ENCODE measurements at places on chromosomes 3 and 15.

DNA sequence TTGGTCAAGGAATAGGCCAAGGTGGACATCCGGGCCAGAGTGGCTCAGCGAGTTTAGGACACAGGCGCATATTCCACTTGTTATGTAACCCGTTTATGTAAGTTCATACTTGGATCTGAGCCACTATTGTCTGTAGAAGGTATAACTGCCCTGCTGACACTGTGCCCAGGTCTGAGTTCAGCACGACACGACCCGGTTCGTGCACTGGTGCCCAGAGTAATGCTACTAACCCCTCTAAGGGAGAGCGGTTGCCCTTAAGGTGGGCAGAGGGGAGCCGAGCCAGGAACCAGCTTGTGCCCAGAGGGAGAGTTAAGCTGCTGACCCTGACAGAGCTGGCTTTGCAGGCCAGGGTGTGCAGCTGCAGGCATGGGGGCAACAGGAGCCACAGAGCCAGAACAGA is 1.9 kb upstream of the ULK4 start:
- no peak for DNase-seq

- no peak for DNase-seq
Measured at GRCh38 chr3:30473374-30474051, 132.9 kb upstream of the TGFBR2 start.

DNA sequence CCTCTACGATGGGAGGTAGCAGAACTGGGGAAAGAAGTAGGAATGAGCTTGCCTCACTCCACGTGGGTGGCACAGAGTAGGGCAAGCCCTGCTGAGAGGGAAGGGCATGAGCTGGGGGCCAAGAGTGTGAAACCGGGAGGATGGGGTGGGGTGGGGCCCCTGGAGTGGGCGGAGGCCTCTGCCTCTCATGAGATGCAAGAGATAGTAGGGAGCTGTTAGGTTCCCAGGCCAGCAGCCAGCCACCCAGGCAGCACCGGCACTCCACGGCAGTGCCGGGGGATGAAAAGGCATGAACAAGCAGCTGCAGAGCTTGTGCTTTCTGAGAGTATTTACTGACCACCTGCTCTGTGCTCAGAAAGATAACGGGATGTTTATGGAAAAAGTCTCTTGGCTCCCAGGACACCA is 24.4 kb upstream of the PLA2G4E start:
- no peak for DNase-seq

- no peak for DNase-seq
Measured at GRCh38 chr3:140204271-140204984, 269.4 kb downstream of the CLSTN2 start.

GRCh38 chr3:67602816-67603215 is 51.6 kb downstream of the SUCLG2 start:
- DNase-seq, result no peak

DNA sequence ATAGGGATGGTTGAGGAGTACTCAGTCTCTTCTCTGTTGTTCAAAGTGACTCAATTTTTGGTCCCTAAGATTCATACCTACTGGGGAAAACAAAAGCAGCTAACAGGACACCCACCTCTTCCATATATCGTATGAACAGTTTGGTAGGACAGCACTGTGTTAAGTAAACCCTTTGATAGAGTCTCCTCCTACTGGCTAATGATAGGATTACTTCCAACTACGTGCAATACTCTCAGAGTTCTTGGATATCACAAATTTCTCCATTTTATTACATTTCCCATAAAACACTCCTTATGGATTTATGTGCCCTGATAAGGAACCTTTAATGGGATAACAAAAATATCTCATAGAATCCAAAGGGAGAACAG is 200.2 kb upstream of the GOLGA6L4 start:
- DNase-seq, result peak; percentile 7

DNA sequence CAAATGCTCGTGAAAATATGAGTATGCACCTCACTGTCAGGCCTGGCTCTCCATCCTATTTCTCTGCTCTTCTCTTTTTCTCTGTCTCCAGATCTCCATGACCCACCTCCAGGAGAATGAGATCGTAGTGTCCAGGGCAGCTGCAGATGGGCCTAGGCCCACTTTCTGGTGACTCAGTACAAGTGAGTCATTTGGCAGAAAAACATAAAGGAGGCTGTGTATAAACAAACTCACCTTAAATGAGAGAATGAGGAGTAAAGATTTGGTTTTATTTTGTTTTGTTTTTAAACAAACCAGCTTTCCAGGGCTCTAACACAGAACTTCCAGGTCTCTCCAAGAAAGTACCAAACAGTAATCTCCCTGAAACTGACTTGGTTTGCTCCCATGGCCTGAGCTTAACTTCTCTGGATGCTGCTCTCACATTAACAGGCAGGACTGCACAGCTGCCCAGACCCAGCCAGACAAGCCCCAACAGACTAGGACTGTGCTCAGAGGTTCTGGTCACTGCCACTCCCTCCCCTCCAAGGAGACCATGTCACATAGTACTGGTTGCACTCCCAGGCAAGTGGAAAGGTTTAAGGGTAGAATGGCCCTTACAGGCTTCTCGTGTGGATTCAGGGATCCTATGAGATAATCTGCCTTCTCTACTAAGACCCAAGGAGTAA is 1.5 kb upstream of the HEG1 start:
- DNase-seq, result peak; percentile 77

GRCh38 chr3:101676765-101677435 is at the start of gene ZBTB11:
Gene ZBTB11, minus strand, starts transcription at chr3:101677132. Its CDS starts 218 bp downstream, at chr3:101676914.
- peak; percentile 100 for DNase-seq

All from AG04450 (cell line).